H4 (cell line): ENCODE measurements at places on chromosomes 5 and 9. TPM values are rescaled to one million over a fixed set of nuclear protein-coding genes. Genes with fewer than 3 reads are reported as not detected.
A peak's percentile ranks its signal among the peaks of the same experiment; 100 is the strongest.

The DBH gene
- not detected in 2 replicates for total RNA-seq

The GLRA1 gene
- total RNA-seq = not detected in 2 replicates

The CDH6 gene
- 65.1 and 70.2 TPM in 2 replicates for total RNA-seq

The FCN2 gene
- total RNA-seq = not detected in 2 replicates

The DDX4 gene
- total RNA-seq = not detected in 2 replicates

The GABRA1 gene
- total RNA-seq = 0.62 and 2.4 TPM in 2 replicates

The APBA1 gene
- total RNA-seq = 0.25 and 0.41 TPM in 2 replicates

The TMEFF1 gene
- 0.31 and 1.2 TPM in 2 replicates for total RNA-seq

The FAM221B gene
- total RNA-seq = not detected in 2 replicates

- no peak for DNase-seq
These were observed 33.8 kb downstream of the ZNF131 start for GRCh38 chr5:43154469-43154868.

DNA sequence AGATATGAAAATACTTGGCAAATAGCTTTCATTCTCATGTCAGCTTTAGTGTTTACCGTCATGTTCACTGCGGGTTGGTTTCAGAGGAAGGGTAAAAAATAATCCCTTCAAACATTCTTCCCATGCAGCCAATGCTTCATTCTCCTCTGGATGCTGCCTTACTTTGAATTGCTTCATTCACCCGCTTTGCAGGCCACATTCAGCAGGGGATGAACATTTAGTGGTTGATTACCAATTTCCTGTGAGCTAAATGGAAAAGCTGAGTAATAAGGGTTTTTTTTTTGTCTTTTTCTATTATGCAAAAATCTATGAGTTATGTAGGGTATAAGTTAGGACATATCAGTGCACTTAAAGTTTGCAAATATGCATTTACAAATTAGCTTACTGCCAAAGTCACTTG, 96.3 kb upstream of the MEF2C start:
- no peak for DNase-seq

DNA sequence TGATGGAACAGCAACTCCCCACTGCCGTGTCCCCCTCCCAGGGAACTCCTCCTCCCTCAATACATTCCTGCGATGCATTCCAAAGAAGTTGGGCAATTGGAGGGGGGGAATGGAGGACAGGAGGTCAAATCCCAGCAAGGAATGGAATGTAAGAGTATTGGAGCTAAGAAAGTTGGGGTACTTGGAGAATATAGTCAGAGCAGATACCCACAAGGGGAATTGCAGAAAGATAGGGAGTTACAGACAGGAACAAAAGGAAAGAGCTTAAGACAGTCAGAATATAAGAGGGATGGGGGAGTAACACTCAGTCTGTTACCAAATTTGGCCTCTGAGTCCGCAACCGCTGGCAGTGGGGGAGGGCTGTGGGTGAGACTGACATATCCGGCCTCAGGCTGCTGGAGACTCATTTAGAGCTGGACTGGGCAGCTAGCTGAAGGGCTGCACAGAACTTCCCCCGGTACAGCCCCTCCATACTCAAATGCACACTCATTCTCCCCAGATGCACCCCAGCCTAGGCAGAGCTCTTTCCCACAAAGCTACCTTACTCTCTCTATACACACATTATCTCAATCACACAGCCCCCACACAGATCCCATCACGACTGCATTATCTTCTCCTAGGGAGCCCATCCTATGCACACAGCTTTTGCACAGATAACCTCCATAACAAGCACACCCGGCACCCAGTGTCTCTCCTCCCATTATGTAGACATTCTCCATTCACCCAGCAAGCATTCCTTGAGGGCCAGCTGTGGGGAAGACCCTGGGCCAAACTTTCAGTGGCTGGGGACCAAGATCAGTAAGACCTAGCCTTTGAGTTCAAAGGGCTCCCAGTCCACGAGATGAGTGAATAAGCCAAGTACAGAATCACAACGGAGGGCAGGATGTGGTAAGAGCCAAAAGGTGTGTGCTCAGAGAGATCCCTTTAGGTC, 3.7 kb downstream of the TLN1 start:
- peak; percentile 89 for DNase-seq

DNA sequence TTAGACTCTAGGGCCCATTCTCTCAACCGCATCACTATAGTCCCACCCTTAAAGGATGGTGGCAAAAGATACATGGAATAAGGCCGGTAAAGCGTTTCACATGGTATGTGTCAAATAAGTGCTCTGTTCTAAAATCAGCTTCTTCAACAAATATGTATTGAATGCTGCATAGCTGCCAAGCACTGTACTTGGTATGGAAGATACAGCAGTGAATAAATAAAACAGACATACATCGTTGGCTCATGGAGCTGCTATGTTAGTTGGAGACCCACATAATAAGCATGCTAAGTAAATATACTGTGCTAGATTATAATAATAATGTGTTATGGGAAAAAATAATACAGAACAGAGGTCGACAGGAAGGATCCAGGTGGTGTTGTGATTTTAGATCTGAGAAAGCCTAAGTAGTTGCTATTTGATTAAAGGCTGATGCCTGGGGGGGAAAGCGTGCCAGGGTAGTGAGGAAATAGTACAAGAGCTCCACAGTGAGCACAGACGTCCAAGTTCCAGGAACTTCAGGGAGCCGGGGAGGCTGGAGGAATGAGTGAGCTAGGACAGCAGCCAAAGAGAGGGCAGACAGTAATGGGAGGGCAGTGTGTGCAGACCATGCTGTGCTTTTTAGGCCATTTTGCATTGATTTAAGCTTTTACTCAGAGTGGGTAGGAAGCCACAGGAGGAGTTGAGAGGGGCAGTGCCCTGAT, 93.7 kb downstream of the JAKMIP2 start:
- DNase-seq = no peak

DNA sequence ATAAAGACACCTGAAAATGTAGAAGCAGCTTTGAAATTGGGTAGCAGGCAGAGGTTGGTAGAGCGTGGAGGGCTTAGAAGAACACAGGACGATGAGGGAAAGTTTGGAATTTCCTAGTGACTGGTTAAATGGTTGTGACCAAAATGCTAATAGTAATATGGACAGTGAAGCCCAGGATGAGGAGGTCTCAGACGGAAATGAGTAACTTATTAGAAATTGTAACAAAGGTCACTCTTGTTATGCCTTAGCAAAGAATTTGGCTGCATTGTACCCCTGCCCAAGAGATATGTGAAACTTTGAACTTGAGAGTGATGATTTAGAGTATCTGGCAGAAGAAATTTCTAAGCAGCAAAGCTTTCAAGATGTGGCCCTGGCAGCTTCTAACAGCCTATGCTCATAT, 382.5 kb downstream of the KCNN2 start:
- no peak for DNase-seq

DNA sequence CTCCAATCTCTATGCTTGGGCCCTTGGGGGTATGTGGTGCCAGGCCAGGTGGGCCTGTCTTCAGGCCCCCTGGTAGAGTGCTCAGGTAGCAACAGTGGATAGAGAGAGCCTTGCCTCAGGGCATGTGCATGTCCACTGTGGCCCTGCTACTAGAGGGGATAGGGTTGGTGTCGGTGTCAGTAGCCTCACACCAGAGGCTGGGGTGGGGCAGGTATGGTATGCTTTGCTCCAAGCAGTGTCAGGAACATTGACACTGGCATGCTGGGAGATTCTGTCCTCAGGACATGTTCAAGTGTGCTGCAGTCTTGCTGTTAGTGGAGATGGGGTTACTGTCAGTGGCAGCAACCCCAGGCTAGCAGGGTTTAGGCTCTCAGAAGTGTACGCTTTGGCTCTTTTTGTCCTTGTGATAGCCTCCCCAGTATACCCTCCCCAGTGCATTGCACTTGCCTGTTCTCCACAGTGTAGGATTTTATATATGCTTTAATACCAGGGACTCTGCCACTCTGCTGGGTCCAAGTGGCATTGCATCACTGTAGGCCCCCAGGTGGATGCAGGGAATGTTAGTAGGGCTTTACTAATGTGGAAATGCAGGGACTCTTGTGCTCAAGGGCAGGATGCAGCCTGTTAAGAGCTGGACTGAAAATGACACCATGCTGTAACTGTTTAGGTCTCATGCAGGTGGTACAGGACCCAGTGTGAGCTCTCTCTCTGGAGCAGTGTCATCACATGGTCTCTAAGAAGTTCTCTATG, 21.6 kb downstream of the RIC1 start:
- DNase-seq = no peak

- peak; percentile 60 for DNase-seq
These were observed 35.3 kb upstream of the SPDL1 start for GRCh38 chr5:169548315-169548714.

DNA sequence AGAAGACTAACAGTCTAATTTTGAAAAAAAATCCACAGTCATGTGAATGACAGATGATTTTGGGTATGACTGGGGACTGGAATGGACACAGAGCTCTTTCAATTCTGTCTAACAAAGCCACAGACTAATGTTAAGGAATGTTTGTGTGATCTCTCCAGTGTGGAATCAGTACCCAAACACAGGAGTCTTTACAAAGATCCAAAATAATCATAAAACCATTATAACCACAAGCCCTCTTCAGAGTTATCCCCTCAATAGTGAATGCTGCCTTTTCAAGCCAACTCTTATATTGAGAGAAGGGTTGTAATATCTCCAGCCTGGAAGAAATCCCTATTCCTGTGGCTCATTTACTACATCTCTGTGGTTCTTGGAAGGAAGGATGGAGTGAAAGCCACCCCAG, 552.0 kb upstream of the CLINT1 start:
- DNase-seq = no peak

DNA sequence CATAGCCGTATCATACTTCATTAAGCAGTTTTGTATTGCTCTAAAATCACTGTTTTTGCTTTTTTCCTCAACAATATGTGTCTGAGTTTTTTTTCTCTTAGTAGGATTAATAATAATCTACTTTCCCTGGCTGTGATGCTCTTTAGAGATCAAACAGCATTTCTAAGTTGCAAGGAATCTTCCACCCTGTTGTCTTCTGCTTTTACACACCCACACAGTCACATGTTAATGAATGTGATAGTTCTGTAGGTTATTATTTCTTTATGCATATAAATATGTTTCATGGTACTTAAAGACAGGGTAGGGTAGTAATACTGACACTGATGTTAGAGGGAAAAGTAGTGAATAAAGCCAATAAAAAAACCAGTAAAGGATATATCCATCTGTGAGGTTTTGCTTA, 29.3 kb downstream of the SLC44A1 start:
- no peak for DNase-seq

DNA sequence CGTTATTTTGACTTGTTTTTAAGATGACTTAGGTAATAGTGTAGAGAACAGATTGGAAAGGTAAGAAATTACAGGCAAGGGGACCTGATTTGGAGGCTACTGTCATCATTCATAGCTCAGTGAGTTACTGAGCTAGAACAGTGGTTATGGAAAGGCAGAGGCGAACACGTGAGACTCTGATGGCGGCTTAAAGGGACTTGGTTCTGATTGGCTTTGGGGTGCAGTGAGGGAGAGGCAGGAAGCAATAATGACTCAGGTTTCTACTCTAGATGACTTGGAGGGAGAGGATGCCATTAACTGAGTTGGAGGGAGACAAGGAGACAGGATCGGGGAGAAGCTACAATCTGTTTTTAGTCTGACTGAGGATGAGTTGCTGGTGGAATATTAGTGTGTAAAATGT, 3.0 kb downstream of the F2RL2 start:
- DNase-seq = peak; percentile 21

GRCh38 chr5:110386782-110387181, 339.7 kb downstream of the TMEM232 start:
- no peak for DNase-seq

GRCh38 chr9:97981846-97982682, 1.1 kb upstream of the ANP32B start:
- no peak for DNase-seq

GRCh38 chr5:97728920-97729319, 545.9 kb upstream of the RIOK2 start:
- DNase-seq = no peak
